ENCODE measurements at places on chromosomes 3 and 15.

DNA sequence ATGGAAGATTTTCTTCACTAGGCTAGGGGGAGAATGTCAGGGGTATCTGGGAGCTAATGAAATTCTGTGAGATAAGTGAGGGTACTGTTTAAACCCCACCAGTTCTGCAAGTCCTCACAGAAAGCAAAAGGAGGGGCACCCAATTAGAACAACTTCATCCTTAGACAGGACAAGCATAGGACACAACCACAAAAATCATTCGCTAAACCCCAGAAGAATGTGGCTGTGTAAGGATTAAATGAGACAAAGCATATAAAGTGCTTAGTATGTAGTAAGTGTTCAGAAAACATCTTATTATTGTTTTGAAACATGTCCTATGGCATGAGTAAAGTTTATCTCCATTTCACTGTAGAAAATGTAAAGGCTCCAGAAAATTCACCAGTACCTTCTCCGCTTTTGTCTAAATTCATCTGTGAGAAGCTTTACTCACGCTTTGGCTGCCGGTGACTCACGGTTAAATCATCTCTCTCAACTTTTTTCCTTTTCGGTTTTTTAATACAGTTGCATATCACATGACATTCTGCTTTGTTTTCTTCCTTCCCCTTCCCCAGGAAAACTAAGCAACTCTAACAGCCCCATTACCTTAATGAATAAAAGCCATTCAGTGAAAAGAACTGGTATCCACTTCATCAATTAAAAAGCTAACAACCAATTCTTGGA is 1.7 kb downstream of the CLRN1 start:
- DNase-seq: no peak

DNA sequence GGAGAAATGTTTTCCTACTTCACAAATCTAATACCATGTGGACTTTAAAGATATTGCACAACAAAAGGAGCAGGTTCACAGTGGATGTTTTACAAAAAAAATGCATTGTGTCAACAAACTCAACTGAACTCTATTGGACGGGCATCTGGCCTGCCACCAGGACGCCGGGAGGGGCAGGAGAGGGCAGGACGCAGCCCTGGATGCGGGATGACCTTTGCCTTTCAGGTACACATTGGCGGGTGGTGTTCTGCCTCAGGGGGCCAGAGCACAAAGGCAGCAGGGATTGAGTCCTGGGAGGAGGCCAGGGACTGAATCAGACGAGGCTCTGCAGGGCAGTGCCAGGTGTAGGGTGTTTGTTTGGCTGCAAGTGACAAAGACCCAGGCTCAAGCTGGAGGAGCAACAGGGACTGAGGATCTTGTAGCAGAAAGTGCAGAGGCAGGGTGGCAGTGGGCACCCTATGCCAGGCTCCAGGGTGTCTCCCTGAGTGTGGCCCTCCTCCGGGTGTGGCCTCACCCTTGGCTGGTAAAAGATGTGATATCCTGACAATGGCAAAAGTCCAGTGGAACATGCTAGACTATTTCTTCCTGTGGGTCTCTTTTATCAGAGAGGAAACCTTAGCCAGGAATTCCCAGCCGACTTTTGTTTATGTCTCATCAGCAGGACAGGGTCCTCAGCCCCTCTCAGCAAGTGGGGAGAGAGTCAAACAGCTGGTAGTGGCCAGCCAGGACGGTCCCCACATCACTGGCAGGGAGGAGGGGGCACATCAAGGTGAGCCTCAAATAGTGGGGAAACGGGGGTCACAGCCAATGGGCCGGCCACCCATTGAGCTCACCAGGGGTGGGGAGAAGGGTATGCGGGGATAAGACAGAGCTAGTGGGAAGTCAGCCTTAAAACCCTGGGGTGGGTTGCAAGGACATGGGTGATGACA is 29.7 kb upstream of the KLF13 start:
- peak; percentile 12 for DNase-seq

- no peak for DNase-seq
These were observed 180.0 kb downstream of the CD47 start for GRCh38 chr3:107910713-107911259.

- no peak for DNase-seq
These were observed 36.7 kb downstream of the SMAD3 start for GRCh38 chr15:67101911-67102598.

DNA sequence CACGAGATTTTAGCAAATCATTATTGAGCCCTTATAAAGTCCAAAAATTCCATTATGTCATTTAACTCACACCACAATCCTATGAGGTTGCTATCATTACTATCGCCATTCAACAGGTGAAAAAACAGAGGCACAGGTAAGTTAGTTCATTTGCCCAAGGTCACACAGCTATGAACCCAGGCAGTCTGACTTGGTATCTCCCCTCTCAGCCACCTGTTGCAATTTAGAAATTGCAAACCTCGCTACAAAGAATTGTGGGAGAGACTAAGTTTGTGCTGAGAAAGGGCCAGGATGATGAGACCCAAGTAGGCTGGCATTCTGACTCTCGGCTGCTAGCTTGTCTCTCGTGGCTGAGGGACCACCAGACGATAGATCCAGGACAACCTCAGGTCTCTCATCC is 57.7 kb downstream of the LMCD1 start:
- DNase-seq: no peak

GRCh38 chr3:63979093-63979885 is 44.0 kb downstream of the PSMD6 start:
- DNase-seq: no peak
